ENCODE measurements at places on chromosomes 5 and 9. TPM values are rescaled to one million over a fixed set of nuclear protein-coding genes. Genes with fewer than 3 reads are reported as not detected.

The PCDHGA8 gene
- polyA plus RNA-seq: 0.51 TPM

The SHOC1 gene
- 0.95 TPM for polyA plus RNA-seq

The TMEM215 gene
- polyA plus RNA-seq: 0.20 TPM

The MIGA2 gene
- 20.8 TPM for polyA plus RNA-seq

The SMIM23 gene
- polyA plus RNA-seq: not detected

The GBGT1 gene
- 2.6 TPM for polyA plus RNA-seq

DNA sequence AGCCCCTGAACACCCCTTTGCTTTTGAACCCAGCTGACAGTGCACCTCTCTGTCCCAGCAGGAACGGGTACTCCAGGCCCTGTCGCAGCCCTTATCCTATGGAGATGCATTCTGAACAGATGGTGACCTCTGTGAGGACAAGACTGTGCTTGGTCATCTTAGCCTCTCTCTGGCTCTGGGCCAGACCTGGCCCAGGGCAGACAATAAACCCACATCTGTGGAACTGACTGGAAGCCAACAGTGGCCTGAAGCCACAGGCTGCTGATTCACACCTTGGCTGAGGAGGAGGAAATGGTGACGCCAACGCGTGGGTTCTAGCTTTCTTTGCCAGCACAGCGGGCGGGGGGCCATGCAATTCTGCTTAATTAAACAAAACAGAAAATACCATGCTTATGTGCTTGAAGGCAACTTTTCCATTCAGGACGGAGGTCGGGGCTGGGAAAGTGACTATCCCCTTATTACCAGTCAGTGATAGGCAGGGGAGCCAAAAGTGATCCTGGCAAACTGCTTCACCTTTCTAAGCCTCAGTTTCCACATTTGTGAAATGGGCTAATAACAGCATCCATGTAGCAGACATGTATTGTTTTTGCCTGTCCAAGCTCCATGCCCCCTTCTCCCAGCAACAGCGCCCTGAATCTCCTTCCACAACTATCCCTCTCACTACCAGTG lies 10.8 kb downstream of the SH3PXD2B start:
- no peak for DNase-seq

GRCh38 chr9:106828965-106829364 lies 34.0 kb upstream of the ZNF462 start:
- DNase-seq: no peak

DNA sequence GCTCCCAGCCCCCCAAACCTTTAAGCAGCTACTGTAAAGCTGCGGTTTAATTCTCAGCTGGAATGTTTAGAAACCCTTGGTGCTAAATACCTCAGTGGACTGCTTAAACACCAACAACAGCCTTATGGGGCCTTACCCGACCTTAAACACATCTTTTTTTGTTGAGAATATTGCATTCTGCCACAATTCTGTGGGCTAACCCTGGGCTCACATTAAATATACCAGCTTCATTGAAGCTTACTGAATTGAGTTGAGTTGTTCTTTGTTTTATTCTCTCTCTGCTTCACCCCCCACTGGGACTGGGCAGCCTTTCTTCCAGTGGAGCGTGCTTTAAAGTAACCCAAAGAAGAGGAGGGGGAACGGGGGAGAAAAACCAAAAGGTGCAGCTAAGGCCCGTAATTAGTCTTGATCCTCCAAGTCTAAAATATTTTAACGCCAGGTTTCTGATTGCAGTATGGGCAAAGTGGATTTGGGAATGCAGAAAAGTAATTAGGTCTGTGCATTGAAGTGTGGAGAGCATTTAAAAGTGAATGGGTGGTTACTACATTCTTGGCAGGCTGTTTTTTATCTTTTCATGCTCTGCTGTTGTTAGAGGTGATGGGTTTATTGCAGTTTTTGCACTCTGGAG lies 281.2 kb downstream of the NR2F1-AS1 start:
- peak; percentile 65 for DNase-seq

GRCh38 chr5:107363768-107364167 lies 307.0 kb downstream of the EFNA5 start:
- DNase-seq: no peak

DNA sequence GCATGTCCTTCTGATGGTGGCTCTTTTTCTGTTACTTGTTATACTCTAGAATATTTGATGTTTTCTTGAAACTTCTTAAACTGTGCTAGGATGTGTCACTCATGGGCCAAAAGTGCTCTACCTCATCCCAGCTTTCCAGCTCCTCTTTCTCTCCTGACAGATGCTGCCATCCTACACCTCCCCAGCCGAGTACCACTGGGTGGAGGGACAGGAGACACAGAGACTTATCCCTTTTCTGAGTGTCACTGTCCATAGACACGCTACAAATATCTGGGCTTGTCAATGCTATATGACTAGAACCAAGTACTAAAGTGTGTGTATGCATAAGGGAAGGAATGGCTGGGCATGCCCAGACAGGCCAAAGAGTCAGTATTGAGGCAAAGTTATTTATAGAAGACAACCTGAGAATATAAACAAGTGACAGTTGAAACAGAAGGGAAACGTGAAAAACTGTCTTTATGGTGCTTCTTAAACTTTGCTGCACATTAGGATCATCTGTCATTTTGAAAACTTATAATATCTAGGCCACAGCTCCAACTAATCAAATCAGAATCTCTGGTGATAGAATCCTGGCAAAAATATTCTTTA lies 188.0 kb downstream of the CARTPT start:
- DNase-seq: no peak

- no peak for DNase-seq
Measured at GRCh38 chr9:76090330-76090729, 199.9 kb downstream of the PCSK5 start.

DNA sequence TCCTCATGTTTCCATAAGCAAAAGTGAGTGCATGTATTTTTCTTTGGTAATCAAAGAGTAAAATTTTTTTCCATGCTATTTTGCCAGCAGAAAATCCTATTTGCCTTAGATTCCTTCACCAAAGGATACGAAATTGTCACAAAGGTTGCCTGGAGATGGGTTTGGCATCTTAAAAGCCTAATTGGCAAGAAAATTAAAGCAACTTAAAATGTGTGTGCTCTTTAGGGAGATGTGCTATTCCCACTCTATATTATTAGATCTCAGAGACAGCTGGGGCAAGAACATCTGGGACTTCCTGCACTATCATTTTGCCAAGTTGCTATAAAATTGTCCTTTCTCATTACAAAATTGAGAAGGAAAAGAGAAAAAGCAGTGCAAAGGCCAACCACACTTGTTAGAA lies 146.1 kb downstream of the PLCXD3 start:
- no peak for DNase-seq

DNA sequence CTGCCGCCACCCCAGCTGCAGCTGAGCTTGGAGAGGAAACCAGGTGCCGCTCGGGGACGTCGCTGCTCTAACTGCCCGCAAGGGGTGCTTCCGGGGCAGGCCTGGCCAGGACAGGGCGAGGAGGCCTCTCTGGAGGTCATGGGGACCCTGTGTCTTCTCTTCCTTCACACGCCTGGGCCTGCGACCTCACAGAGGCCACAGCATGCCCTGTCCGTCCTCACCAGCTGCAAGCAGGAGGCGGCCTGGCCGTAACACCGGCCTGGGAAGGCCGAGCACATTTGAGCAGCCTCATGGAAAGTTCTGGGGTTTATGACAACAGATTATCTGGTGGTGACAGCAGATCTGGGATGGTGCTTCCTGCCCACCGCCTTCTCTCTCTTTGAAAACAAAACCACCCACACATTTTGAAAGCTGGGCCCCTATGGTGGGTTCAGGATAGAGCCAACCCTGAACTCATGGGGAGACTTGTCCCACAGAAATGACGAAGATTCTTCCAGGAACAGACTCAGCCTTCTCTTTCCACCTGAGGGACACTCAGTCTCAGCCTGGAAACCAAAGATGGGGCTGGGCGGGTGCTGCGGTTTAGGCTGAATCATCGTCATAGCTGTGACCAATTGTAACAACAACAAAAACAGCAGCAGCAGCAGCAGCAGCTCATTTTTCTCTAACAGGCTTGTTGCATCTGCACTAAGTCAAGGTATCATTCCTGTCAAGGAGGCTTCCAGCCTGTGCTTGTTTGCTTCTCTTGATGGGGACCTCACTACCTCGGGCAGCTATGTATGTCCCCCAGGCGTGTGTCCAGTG lies 99.6 kb upstream of the RAPGEF1 start:
- no peak for DNase-seq

- DNase-seq: no peak
Measured at GRCh38 chr5:132387640-132388117, 18.2 kb downstream of the SLC22A5 start.

DNA sequence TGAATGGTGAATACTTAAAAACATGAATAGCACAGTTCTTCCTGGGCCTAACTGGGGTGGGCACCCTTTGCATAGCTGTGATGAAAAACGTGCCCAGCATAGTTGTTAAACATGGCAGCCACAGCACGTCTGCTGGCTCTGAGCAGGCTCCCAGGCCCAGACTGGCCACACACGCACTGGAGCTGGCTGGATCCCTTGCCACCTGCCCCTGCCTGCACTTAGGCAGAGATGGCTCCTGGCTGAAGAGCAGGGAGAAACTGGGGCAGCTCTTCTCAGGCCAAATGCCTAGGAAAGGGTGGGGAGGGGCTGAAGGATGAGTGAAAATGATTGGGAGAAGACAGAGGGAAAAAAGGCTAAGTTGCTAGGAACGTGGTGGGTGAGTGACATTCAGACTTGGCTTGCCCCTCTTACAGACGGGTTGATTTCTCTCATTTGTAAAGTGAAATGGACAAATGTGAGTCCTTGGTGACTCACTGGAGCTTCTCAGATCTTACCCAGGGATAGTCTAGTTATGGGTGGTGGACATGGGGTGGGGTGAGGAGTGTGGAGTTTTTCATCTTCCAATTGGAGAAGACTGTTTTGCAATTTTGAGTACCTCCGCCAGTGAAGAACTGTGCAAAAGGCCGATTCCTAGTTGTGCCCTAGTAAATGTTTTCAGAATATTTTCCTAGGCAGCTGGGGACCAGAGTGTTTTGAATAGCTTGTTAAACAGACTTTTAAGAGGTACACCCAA lies 42.4 kb downstream of the TRIO start:
- DNase-seq: no peak

- DNase-seq: no peak
Measured at GRCh38 chr9:92564982-92565381, 29.2 kb upstream of the ECM2 start.

- DNase-seq: no peak
Measured at GRCh38 chr5:150642567-150642927, 2.1 kb downstream of the SYNPO start.

- no peak for DNase-seq
Measured at GRCh38 chr5:90096415-90097081, 313.0 kb downstream of the CETN3 start.

GRCh38 chr9:104775976-104776375 lies 12.0 kb downstream of the NIPSNAP3B start:
- no peak for DNase-seq

DNA sequence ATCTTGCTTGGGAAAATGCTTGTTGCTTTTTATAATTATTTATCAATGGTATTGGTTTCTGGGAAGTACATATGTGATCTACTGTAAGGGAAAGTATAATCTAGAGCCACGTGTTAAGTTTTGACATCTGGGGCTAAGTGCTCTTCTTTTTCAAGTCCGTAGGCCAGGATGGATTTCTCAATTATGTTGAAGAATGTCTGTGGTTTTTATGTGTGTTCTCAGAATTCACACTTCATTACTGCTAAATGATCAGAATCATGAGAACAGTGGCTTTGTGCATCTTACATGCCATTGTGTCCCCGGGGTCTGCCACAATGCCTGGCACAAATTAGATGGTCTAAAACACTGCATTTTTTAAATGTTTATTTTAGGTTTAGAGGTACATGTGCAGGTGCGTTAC lies 14.5 kb upstream of the AUH start:
- no peak for DNase-seq

DNA sequence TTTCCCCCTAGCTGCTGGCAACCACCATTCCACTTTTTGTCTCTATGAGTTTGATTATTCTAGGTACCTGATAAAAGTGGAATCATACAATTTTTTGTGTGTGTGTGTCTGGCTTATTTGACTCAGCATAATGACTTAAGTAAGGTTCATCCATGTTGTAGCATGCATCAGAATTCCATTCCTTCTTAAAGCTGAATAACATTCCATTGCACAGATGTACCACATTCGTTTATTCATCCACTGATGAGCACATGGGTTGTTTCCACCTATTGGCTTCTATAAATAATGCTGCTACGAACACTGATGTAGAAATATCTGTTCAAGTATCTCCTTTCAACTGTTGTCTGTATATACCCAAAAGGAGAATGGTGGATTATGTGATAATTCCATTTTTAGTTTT lies 33.7 kb downstream of the AP3B1 start:
- no peak for DNase-seq

GRCh38 chr9:63859475-63860215 lies 1425.4 kb downstream of the FOXD4L5 start:
- no peak for DNase-seq

DNA sequence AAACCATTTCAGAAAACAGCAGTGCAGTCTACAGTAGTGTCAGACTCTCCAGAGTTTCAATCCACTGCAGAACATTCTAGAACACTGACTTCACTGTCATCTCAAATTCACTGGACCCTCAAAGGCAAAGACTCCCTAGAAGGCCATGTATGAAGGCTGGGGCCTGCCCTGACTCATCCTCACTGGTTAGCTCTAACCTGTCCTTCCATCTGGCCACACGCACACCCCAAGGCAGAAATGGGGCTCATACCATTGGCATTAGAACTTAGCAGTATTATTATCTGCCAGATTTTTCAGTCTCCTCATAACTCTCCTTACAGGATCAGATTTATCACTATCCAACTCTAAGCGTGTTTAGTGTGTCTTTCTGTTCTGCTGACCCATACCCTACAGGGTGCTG lies 20.4 kb downstream of the S1PR3 start:
- DNase-seq: no peak

Data from left renal cortex interstitium (tissue), 4 donors.